ENCODE measurements at places on chromosomes 13 and 19. TPM values are rescaled to one million over a fixed set of nuclear protein-coding genes. Genes with fewer than 3 reads are reported as not detected.

The SHC2 gene
- total RNA-seq = 0.80 TPM

The C19orf12 gene
- total RNA-seq = 40.1 TPM

The LPAR6 gene
- 0.82 TPM for total RNA-seq

The PLA2G4C gene
- total RNA-seq = 7.9 TPM

The TRPC4 gene
- total RNA-seq = not detected

The EFNB2 gene
- 4.3 TPM for total RNA-seq

The HIF3A gene
- not detected for total RNA-seq

The SLC15A1 gene
- total RNA-seq = not detected

The TYK2 gene
- total RNA-seq = 41.6 TPM

The NXNL1 gene
- total RNA-seq = not detected

The IGFLR1 gene
- 13.3 TPM for total RNA-seq

The IRGC gene
- total RNA-seq = not detected

The SIGLEC8 gene
- total RNA-seq = not detected

The ZNF823 gene
- total RNA-seq = 3.4 TPM

The ZNF302 gene
- 11.9 TPM for total RNA-seq

The PRSS57 gene
- total RNA-seq = not detected

The NKPD1 gene
- 0.26 TPM for total RNA-seq

The DMKN gene
- total RNA-seq = 40.9 TPM

The BORA gene
- 8.9 TPM for total RNA-seq

The FPR3 gene
- not detected for total RNA-seq

The SAE1 gene
- total RNA-seq = 212 TPM

The ATCAY gene
- total RNA-seq = 0.09 TPM

The TEX101 gene
- not detected for total RNA-seq

The FXYD3 gene
- total RNA-seq = 0.42 TPM

The ADAMTSL5 gene
- 3.4 TPM for total RNA-seq

The ZNF442 gene
- not detected for total RNA-seq

The KCNC3 gene
- total RNA-seq = 1.5 TPM

The DMAC2 gene
- 111 TPM for total RNA-seq

The OR10H3 gene
- not detected for total RNA-seq

The OSCAR gene
- 0.19 TPM for total RNA-seq

The ZNF793 gene
- total RNA-seq = 0.08 TPM

The PRTN3 gene
- total RNA-seq = 0.62 TPM

The GALP gene
- not detected for total RNA-seq

The PSG2 gene
- total RNA-seq = not detected

The EBI3 gene
- total RNA-seq = 3.1 TPM

The CCNA1 gene
- total RNA-seq = 0.54 TPM

The F7 gene
- 0.09 TPM for total RNA-seq

The ZNF563 gene
- not detected for total RNA-seq

The IGFL3 gene
- total RNA-seq = 0.25 TPM

The PSG11 gene
- total RNA-seq = not detected

The KLC3 gene
- total RNA-seq = 0.67 TPM

The FBXL3 gene
- 17.3 TPM for total RNA-seq

The PLVAP gene
- total RNA-seq = not detected

The ETV2 gene
- total RNA-seq = 2.1 TPM

The SYCN gene
- total RNA-seq = not detected

The SLAIN1 gene
- total RNA-seq = 0.45 TPM

The WDR87 gene
- not detected for total RNA-seq

The SLC25A42 gene
- 0.88 TPM for total RNA-seq

The ZNF728 gene
- total RNA-seq = not detected
